Endothelial cell (in vitro differentiated cells): ENCODE measurements at places on chromosomes 2 and 18.

GRCh38 chr2:223008162-223008561, 43.8 kb upstream of the KCNE4 start:
- no peak for DNase-seq

GRCh38 chr2:32910883-32911598, 35.7 kb upstream of the LTBP1 start:
- DNase-seq = no peak

GRCh38 chr2:111029181-111029927, 91.4 kb upstream of the BCL2L11 start:
- DNase-seq = no peak

- DNase-seq = no peak
Observed at GRCh38 chr2:33130054-33130447, 183.3 kb downstream of the LTBP1 start.

DNA sequence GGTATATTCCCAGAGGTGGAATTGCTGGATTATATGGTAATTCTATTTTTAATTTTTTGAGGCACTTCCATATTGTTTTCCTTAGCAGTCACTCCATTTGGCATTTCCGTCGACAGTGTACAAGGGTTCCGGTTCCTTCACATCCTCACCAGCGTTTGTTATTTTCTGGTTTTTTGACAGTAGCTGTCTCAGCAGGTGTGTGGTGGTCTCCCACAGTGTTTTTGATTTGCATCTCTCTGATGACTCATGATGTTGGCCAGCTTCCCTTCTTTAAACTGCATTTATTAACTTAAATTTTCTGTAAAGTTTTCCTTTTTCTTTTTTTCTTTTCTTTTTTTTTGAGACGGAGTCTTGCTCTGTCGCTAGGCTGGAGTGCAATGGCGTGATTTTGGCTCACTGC, 19.7 kb downstream of the SH3BP4 start:
- no peak for DNase-seq

DNA sequence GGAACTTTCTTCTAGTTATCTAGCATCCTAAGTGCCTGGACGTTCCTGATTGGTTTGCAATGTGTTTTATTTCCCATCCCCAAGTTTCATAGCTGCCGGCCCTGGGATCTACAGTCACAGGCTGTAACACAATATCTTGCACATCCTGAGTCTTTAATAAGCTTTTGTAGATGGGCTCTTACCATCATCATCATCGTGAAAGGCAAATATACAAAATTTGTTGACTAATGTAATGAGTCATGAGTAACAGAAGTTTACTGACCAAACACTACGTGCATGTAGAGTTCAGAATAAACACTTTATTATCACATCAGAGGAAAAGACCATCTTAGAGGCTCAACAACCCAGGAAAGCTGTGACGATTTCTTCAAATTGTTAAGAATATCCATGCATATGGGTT, 8.1 kb upstream of the TYMS start:
- no peak for DNase-seq

- no peak for DNase-seq
Observed at GRCh38 chr2:70529610-70530009, 24.0 kb downstream of the TGFA start.

DNA sequence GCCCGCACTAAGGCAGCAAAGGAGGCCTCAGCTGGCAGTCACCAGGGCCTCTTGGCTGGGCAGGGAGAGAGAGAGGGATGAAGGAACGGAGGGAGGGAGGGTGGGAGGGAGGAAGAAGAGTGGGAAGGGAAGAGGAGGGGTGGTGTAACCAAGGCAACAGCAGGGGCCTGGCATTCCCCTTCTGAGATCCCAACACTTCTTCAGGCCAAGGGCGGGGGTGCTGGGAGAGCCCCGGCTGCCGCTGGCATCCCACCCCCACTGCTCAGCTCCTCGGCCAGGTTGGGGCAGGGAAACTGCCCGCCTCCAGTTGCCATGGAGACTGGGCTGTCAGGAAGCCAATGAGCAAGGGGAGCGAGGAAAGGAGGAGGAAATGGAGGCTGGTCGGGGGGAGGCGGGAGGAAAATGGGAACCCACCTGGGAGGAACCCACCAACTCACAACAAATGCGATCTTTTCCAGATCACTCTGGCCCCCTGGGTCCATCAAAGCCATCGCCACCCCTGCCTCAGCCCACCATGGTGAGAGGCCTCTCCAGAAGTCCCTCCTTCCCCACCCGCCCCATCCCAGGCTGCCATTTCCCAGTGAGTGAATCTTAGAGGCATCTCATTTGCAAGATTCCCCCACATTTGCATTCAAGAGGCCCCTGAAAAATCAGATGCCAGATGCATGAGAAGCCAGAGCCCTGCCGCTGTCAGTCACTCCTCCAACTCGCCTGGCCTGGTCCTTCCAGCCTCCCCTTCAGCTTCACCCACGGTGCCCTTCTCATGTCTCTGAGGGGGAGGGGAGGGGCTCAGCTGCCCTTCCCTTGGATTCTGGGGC, 12.4 kb downstream of the SH2D6 start:
- DNase-seq = no peak

DNA sequence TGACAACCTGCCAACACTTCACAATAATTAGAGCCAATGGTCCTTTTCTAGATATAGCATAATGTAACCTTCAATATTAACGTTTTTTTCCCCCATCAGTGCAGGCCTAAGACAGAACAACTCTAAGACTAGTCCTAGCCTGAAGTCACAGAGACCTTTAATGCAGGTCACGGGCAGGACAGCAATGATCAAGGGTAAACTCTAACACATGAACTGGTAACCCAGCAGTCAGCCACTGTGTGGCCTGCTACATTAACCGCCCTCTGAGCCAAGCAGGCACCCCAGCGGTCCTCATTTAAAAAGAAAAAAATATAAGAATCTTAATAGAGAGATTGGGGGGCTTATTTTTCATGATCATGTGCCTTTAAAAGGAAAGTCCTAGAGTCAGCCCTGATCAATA, 290.6 kb downstream of the AFF3 start:
- DNase-seq = no peak

- no peak for DNase-seq
Observed at GRCh38 chr2:20197192-20197591, 27.7 kb downstream of the SDC1 start.

DNA sequence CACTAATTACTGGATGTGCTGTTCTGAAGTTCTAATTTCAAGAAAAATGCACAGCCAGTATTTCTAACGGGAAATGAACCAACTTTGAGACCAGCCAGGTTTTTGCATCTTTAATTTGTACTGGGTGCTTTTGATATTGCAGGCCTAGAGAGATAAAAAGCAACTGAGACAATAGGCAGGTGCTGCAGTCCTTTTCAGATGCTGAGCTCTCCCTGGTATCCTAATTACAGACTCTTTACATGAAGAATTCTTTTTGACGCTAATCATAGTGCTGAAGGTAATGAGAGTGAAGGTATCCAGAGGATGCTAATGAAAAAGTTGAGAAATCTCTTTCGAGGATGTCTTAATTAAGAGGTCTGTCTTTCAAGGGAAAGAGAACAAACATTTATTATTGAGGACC, 85.1 kb downstream of the SERPINB8 start:
- DNase-seq = no peak

GRCh38 chr2:200603972-200604371, 18.2 kb downstream of the AOX1 start:
- no peak for DNase-seq

DNA sequence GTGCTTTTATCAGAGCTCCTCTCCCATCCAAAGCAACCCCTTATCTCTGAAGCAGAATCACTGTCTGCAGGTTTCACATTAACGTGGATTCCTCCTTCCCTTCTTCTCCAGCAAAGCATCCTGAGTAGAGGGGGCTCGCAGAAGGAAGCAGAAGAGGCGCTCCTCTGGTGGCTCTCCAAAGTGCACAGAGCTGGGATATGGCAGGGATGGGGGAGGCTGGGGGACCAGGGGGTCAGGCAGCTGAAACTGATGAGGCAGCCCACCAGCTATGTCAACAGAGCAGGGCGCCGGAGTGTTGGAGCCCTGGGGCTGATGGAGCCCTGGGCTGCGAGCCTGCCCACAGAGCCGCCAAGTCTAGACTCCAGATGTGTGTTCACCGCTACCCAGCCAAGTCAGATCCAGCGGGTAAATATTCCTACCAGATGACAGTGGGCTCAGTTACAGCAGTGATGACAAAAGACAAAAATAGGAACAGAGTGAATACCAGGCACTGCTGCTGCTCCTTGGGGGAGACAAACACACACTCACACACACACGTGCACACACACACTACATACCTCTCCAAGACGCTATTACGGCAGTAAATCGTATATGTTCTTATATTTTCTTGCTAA, 678.3 kb upstream of the ID2 start:
- DNase-seq = no peak

GRCh38 chr2:46717344-46718121, 198.1 kb downstream of the MCFD2 start:
- DNase-seq = no peak
